ENCODE measurements at places on chromosomes 12 and 14. TPM values are rescaled to one million over a fixed set of nuclear protein-coding genes. Genes with fewer than 3 reads are reported as not detected.

DNA sequence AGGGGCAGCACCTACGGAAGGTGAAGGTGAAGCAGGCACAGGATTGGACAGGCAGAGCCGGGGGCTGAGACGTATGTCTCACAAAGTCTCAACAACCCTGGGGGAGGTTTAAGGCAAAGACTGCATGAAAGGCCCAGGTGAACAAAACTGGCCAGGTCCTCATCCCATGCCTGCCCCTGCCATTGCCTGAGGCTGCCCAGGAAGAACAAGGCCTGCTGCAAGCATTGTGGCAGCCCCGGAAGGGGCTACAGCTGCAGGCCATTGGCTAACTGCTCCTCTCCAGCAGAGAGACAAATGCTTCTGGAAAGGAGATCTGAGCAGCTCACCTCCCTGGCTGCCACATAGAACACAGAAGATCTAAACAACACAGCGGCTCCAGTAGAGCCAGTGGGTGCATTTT is 20.4 kb upstream of the TMEM179 start:
- no peak for DNase-seq

DNA sequence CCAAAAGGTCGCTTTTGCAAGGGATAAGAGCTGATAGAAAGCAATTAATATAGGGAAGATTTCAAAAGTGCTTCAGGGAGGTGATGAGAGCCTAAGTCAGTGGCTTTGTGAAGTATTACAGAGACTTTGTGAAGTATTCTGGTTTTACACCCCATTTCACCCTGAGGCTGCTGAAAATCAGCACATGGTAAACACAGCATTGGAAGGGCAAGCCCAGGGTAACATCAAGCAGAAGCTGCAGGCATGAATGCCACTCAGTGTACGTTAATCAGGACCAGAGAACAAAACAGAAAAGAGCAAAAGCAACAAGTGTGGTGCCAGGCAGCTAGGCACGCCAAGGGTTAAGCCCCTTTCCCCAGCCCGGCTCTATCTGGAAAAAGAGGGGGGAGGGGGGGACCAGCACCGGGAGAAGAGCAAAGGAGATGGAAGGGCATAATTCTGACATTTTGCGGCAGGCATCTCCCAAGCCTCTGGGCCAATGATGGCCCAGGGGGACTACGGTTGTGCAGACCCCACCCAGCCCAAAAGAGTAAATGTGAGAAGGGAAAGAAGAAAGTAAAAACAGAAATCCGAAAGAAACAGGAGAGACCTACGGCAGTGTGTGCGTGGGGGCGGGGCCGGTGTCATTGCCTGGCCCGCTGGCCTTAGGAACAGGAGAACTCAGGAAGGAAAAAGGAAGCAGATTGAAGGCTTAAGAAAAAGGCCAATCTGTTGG is 58.9 kb downstream of the DHRS2 start:
- no peak for DNase-seq

- DNase-seq = no peak
These were observed 43.7 kb downstream of the LTBP2 start for GRCh38 chr14:74568380-74568649.

DNA sequence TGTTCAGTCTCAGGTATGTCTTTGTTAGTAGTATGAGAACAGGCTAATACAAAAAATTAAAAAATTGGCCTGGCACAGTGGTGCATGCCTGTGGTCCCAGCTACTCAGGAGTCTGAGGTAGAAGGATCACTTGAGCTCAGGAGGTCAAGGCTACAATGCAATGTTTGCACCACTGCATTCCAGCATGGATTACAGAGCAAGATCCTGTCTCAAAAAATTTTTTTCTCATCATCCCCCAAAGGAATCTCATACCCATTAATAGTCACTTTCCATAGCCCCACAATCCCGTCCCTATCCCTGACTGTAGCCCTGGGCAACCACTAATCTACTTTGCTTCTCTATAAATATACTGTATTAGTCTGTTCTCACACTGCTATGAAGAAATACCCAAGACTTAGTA is 57.8 kb downstream of the TTC8 start:
- DNase-seq = no peak

DNA sequence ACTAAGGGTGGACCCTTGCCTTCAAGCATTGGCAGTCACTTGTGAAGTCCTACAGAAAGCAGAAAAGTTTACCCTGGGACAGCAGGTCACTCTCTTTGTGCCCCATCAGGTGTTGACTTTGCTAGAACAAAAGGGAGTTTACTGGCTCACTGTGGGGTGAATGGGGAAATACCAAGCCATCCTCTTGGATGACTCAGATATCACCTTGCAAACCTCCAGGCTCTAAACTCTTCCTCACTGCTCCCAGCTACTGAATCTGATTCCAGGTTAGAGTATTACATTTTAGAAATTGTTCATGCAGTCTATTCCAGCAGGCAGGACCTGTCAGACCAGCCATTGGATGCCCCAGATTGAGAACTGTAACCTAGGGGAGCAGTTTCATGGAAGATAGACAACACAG is 7.3 kb upstream of the EDDM3B start:
- no peak for DNase-seq

DNA sequence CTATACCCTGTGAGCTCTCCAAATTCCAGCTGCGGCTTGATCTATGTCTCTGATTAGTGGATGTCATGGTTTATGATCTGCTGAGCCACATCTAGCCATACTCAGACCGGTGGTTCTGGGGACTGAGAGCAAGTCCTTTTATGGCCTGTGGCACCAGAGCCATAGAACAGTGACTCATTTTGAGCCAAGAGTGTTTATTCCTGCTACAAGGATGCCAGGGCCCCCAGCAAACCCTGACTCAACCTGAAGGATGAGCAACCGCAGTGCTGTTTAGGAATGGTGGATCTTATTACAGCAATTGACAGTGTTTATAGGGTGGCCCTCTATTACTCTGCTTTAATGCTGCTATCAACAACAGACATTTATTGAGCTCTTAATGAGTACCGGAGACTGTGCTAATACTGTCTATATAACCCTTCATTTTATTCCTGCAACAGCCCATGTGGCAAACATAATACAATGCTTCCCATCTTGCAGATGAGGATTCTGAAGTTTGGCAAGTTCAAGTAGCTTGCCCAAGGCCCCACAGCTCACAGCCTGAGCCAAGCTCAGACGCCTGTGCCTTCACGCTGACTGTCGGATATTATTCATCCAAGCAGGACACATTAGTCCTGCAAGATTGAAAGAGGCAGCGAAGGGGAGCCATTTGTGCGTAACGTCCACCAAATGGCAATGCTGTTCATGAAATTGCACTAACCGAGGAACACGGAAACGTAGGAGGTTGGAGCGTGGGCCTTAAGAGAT is 273.6 kb upstream of the PWP1 start:
- no peak for DNase-seq

DNA sequence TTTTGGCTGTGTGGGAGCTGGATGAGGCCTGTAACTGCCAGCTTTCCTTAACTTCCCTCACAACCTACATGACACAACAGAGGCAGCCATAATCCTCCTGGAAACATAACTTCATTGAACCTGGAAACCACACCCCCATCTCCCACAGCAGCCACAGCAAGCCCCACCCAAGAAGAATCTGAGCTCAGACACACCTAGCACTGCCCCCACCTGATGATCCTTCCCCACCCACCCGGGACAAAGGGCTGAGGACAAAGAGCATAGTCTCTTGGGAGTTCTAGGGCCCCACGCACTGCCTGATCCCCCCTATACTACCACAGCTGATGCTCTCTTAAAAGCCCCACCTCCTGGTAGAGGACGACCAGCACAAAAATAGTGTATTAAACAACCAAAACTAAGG is 29.6 kb upstream of the TSPAN8 start:
- DNase-seq = no peak

- DNase-seq = peak; percentile 37
These were observed 45.2 kb downstream of the FOXN3 start for GRCh38 chr14:89371585-89372511.

- DNase-seq = peak; percentile 91
These were observed 14.6 kb downstream of the C14orf132 start for GRCh38 chr14:96053600-96054381.

GRCh38 chr12:120230974-120231315 is 30.0 kb upstream of the RPLP0 start:
- DNase-seq = no peak

DNA sequence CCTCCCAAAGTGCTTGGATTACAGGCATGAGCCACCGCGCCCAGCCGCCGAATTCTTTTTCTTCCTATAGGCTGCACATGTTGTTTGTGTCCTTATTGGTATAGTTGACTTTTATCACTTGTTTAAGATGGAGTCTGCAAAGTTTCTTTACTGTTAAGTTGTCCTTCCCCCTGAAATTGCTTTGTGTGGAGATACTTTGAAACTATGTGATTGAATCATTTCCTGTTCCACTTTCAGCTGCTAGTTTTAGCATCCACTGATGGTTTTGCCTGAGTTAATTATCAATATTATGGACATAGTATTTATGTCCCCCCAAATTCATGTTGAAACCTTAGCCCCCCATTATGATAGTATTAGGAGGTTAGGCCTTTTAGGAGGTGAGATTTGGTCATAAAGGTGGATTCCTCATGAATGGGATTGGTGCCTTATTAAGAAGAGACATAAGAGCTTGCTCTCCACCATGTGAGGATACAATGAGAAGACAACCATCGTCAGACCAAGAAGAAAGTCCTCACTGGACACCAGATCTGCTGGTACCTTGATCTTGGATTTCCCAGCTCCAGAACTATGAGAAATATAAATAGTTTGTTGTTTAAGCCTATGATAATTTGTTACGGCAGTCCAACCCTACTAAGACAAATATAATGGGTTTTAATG is 34.9 kb downstream of the PPHLN1 start:
- no peak for DNase-seq

- DNase-seq = no peak
These were observed 105.6 kb upstream of the FRMD6 start for GRCh38 chr14:51546099-51546498.

- DNase-seq = no peak
These were observed 192.6 kb downstream of the CHST11 start for GRCh38 chr12:104649217-104649824.

- no peak for DNase-seq
These were observed 72.0 kb upstream of the RESF1 start for GRCh38 chr12:31887109-31887811.

GRCh38 chr12:122081697-122082221 is 3.2 kb downstream of the MLXIP start:
- DNase-seq = peak; percentile 88

GRCh38 chr12:85807730-85808129 is 28.5 kb downstream of the RASSF9 start:
- DNase-seq = no peak

DNA sequence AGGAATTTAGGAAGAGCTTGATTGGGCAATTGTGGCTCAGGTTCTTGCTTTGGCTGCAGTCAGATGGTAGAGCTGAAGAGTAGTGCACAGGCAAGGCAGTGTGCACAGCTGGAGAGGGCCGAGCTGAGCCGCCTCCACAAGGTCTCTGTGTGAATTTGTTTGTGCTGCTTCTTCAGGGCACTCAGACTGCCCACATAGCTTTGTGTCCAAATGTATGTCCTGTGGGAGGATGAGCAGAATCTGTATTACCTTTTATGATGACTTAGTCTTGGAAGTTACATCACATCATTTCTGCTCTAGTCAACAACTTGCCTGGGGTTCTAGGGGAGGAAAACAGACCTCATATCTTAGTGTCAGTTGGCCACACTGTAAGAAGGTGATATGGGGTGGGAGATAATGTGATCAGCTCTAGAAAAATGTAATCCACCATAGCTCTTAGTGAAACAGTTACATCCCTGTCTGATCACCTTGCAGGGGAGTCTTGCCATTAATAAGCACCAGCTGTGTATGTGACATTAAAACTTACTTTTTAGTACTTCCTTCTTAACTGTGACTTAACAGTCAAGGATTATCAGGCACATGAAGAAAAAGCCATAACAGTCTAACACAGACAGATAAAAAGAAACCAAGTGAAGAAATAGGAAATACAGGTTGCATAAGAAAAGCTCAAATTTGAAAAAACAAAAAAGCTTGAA is 53.4 kb downstream of the RCOR1 start:
- DNase-seq = no peak

GRCh38 chr12:127516467-127516866 is 750.5 kb upstream of the TMEM132C start:
- no peak for DNase-seq

DNA sequence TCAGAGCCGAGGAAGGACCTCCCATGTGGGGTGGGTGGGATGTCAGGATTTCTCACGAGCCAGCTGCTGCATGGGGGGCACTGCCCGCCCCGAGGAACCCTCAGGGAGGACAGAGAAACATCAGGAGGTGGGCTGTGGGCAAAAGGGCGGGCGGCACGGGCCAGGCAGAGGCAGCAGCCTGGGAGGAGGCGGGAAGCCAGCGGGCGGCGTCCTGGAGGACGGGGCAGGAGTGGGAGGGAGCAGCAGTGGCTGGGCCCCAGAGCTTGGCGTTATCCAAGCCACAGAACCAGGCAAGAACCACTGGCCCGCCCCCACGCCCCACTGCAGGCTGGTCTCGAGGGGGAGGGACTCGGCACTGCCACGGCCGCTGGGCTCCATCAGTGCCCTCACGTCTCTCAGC is 2.4 kb downstream of the C14orf180 start:
- no peak for DNase-seq

DNA sequence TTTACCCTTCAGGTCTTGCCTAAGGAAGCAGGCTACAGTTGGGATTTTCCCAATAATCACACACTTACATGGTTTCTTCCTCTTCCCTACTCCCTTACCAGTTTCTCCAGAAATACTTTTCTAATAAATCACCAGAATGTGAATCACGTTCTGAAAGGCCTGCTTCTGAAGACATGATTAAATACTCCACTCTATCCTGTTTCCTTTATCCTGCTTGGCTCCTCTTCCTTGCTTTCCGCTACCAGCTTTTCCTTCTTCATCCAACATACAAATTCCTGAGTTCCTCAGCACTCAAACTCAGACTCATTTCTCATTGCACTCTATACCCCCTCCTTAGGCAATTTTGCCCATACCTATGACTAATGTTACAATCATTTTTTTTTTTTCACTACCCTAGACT is 118.3 kb downstream of the MGAT4C start:
- DNase-seq = no peak

Gene CMKLR1
- 10.0 TPM for total RNA-seq

Gene C12orf42
- not detected for total RNA-seq

Gene SRRM4
- total RNA-seq = not detected

Gene FAM90A1
- total RNA-seq = 0.33 TPM

Gene RPGRIP1
- not detected for total RNA-seq

Gene MAP1LC3B2
- total RNA-seq = 1.1 TPM

Gene LRRC23
- total RNA-seq = 21.0 TPM

Gene PROX2
- not detected for total RNA-seq

Gene DHRS2
- total RNA-seq = not detected

Data from sigmoid colon (tissue), 7 donors.